ENCODE measurements at places on chromosomes 5 and 9. TPM values are rescaled to one million over a fixed set of nuclear protein-coding genes. Genes with fewer than 3 reads are reported as not detected.

Gene SLC6A3
- not detected for total RNA-seq

Gene NOTCH1
- total RNA-seq: 29.7 TPM

GRCh38 chr5:153399595-153399994, 90.9 kb upstream of the GRIA1 start:
- no peaks in the 10 kb centered on the region for H3K4me1 ChIP-seq
- DNase-seq: no peak
- no peaks in the 10 kb centered on the region for H3K36me3 ChIP-seq

Gene CDC25C
- not detected for total RNA-seq

DNA sequence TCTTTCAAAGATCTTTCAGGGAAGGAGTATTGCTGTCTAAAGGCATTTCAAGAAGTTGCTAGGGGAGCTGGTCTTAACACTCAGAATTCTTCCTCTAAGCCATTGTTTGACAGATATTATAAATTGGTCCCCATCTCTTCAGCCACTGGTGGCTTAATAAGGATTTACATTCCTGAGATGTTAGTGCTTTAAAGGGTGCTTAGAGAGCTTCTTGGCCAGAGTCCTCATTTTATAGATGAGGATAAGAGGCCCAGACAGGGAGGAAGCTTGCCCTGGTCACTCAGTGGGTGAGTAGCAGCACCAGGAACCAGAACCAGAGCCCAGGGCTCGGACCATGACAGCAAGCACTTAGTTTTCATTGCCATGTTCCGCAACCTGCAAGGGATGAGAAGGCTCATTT, 53.2 kb downstream of the GALNT10 start:
- H3K36me3 ChIP-seq: no peaks in the 10 kb centered on the region
- no peak for DNase-seq
- no peak overlapping the region for H3K4me3 ChIP-seq

- no peak overlapping the region for H3K27ac ChIP-seq
- no peaks in the 10 kb centered on the region for H3K4me1 ChIP-seq
- DNase-seq: no peak
- no peaks in the 10 kb centered on the region for H3K36me3 ChIP-seq
- H3K27me3 ChIP-seq: peaks cover 4% of the 10 kb centered on the region
These were observed 75.4 kb upstream of the ANKH start for GRCh38 chr5:14946815-14947620.

Gene PTGR1
- 16.0 TPM for total RNA-seq

Gene NSMF
- total RNA-seq: 25.7 TPM

Gene PCDHB13
- 3.2 TPM for total RNA-seq

- no peak overlapping the region for H3K27ac ChIP-seq
- H3K4me1 ChIP-seq: no peaks in the 10 kb centered on the region
- H3K27me3 ChIP-seq: no peaks in the 10 kb centered on the region
These were observed 24.2 kb downstream of the PPARGC1B start for GRCh38 chr5:149754172-149754880.

DNA sequence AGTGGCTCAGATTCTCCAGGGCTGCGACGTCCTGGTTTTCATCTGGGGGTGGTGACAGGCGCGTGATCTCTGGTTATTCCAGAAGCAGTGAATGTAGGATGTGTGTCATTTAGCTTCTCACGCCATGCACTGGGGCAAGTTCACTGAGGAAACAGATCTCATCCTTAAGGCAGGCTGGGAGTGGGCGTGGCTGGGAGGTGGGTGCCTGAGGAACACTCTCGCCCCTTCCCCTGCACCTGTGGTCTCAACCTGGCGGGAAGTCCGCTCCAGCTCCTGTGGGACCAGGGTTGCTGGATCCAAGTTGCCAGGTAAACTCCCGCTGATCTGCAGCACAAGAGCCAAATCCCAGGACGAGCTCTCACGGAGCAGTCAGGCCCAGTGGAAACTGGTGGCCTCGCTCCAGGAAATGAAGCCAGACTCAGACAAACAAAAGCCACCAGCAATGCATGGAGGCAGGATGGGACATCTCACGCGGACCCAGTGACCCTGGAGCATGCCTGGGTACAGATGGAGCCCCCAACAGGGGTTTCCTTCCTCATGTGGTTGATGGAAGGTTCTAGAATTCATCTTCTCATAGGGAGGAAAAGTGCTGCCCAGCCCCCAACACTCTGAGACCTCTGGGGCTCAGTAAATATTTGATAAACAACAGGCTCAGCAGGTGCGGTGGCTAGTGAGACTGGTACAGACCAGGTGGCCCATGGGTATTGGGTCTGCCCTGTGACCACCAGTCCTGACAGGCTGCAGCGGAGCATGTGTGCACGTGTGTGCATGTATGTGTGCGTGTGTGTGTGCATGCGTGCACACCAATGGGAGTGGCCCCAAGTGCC, 16.3 kb upstream of the SLC12A7 start:
- peaks cover 51% of the 10 kb centered on the region for H3K4me1 ChIP-seq
- no peak overlapping the region for H3K4me3 ChIP-seq
- peak overlapping the region; percentile 58 for H3K27ac ChIP-seq
- no peaks in the 10 kb centered on the region for H3K36me3 ChIP-seq
- no peaks in the 10 kb centered on the region for H3K27me3 ChIP-seq

Gene CTNND2
- 43.4 TPM for total RNA-seq

GRCh38 chr5:37787742-37788141, 52.1 kb downstream of the GDNF start:
- no peaks in the 10 kb centered on the region for H3K27me3 ChIP-seq
- DNase-seq: no peak
- H3K4me1 ChIP-seq: no peaks in the 10 kb centered on the region
- no peak overlapping the region for H3K4me3 ChIP-seq
- no peak overlapping the region for H3K27ac ChIP-seq

DNA sequence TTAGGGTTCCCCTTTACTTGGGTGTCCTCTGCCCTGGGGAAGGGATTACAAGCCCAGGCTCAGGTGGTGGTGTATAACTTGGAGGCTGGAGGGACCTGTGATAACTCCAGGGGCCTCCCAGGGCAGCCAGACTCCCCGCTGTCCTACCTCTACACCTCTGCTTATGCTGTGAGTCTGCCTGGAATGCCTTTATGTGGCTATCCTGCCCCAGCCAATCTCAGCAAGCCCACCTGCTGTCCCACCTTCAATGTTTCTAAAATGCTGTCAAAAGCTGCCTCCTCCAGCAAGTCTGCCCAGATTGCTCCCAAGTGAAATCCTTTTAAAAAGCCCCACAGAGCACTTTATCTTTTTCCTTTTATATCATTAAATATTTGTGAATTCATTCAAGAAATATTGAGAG, 39.3 kb downstream of the DAB2IP start:
- no peak for DNase-seq
- H3K4me1 ChIP-seq: no peaks in the 10 kb centered on the region
- H3K27ac ChIP-seq: peak overlapping the region; percentile 37
- H3K27me3 ChIP-seq: no peaks in the 10 kb centered on the region
- no peak overlapping the region for H3K4me3 ChIP-seq
- H3K36me3 ChIP-seq: no peaks in the 10 kb centered on the region

DNA sequence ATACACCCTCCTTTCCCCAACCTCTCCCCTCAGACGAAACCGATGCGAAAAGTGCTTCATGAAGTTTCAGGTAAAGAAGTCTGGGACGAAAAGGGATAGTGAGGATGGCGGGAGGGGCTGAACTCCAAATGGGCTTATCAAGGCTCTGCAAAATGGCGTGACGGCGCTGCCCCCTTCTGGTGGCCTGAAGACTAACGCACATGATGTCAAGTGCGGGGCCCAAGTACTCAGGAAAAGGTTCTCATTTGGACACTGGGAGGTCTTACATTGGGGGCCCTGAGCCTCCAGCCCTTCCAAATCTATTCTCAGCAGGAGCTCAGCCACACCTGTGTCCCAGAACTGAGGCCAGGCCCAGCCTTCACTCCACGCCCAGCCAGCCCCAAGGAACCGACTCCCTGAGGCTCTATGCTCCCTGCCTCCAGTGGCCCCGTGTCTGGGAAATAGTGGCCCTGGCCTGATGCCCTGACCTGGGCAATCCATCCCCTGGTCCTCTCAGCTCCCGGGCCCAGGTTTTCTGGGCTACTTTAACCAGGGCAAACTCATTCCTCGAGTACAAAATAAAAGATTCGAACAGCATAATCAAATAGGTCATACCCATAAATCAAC, 119.9 kb downstream of the KCNIP1 start:
- H3K36me3 ChIP-seq: no peaks in the 10 kb centered on the region
- no peaks in the 10 kb centered on the region for H3K4me1 ChIP-seq
- H3K4me3 ChIP-seq: no peak overlapping the region

DNA sequence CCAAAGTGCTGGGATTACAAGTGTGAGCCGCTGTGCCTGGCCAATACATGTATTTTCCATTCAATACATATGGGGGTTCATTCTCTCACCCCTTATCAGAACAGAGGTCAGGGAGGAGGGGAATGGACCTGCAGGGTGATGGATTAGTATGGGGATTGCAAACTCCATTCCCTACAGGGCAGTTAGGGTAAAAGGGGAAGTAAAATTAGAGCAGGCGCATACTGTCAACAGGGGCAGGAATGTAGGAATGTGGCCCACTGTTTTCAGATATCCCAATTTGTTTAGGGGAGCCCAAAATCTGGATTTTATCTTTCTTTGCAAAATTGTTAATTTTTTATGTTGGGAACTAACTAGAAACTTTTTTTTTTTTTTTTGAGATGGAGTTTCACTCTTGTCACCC, 46.4 kb upstream of the SLC44A1 start:
- no peaks in the 10 kb centered on the region for H3K36me3 ChIP-seq
- H3K4me3 ChIP-seq: no peak overlapping the region
- no peaks in the 10 kb centered on the region for H3K27me3 ChIP-seq
- no peaks in the 10 kb centered on the region for H3K4me1 ChIP-seq

DNA sequence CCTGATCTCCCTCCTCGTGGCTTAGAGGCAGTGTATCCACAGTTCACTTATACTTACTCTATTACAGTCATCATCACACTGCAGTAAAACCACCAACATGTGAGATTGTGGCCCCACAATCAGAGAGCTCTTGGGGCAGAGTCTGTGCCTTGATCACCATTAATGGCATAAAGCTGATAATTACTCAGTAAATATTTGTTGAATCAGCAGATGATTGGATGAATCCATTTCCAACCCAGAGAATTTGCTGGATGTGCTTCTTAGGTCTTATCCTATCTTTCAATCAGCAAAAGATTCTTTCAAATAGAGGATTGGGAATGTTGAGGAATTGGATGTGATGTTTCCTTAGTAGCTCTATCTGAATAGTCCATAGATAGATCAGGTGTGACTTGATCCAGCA, 88.8 kb upstream of the PITX1 start:
- H3K4me1 ChIP-seq: no peaks in the 10 kb centered on the region
- no peak for DNase-seq
- no peak overlapping the region for H3K27ac ChIP-seq
- no peak overlapping the region for H3K4me3 ChIP-seq
- no peaks in the 10 kb centered on the region for H3K36me3 ChIP-seq
- no peaks in the 10 kb centered on the region for H3K27me3 ChIP-seq

Gene DROSHA
- 19.1 TPM for total RNA-seq

- DNase-seq: no peak
- no peaks in the 10 kb centered on the region for H3K36me3 ChIP-seq
- H3K27me3 ChIP-seq: no peaks in the 10 kb centered on the region
- no peak overlapping the region for H3K4me3 ChIP-seq
- peaks cover 6% of the 10 kb centered on the region for H3K4me1 ChIP-seq
These were observed 49.4 kb upstream of the SLC25A51 start for GRCh38 chr9:37953206-37953774.

DNA sequence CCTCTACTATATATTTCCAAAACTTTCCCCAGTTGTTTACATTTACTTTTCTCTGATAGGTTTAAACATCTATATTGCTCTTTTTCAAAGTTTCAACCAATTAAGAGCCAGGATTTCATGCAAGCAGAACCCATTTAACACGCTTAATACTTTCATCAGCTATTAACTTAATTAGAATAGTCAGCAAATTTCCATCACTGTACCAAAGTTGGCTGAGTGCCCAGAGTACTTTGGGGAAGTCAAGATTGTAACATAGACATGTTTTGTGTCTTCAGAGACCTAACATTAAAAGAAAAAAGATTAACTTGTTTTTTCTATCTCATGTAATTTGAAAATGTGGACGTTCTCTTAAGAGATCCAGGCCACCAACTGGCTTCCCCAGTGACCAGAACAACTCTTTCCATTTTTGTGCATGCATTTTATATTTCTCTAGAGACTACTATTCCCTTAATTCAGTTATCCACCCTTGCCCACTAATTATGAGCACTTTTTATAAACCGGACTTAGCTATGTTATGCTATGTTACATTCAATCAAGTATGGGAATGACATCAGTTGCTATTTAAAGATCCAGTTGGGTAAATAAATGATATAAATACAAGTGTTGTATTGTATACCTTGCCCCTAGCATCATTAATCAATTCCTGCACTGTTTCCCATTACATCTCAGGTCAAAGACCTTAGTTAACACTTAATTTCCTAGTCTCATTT, 478.1 kb upstream of the NMUR2 start:
- H3K4me1 ChIP-seq: no peaks in the 10 kb centered on the region
- no peaks in the 10 kb centered on the region for H3K36me3 ChIP-seq
- H3K27me3 ChIP-seq: no peaks in the 10 kb centered on the region
- H3K27ac ChIP-seq: no peak overlapping the region
- no peak for DNase-seq

DNA sequence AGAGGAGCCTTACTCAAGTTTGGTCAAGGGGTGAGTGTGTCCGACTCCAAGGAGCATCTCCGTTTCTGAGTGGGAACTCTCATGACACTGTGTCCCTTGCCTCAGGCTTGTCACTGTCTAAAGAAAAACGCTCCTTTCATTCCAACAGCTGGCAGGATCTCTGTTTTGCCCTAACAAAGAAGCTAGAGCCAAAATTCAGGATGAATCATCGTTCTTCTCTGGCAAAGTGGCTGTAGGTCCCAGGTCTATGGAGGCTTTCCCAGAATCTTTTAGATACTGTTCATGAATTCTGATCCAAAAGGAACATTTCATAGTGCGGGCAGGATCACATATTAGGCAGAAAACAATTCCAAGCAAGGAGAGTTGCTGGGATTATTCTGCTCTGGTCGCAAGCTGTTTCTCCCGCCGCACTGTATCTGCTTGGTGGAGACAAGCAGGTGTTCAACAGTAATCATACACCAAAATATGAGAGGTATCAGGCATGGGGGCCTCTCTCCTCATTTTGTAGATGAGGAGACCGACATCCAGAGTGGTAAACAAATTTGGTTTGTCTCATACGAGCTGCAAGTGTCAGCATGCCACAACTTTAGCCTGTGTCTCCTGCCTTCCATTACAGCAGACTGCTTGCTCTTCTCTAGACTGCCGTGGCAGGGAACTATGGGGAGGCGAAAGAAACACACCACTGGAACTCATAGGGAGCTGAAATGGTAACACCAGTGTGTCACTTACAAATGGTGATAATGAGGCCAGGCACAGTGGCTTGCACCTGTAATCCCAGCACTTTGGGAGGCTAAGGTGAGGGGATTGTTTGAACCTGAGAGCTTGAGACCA, 72.6 kb downstream of the ENTREP1 start:
- no peaks in the 10 kb centered on the region for H3K36me3 ChIP-seq
- no peak overlapping the region for H3K27ac ChIP-seq
- H3K4me3 ChIP-seq: no peak overlapping the region
- DNase-seq: no peak
- no peaks in the 10 kb centered on the region for H3K27me3 ChIP-seq

DNA sequence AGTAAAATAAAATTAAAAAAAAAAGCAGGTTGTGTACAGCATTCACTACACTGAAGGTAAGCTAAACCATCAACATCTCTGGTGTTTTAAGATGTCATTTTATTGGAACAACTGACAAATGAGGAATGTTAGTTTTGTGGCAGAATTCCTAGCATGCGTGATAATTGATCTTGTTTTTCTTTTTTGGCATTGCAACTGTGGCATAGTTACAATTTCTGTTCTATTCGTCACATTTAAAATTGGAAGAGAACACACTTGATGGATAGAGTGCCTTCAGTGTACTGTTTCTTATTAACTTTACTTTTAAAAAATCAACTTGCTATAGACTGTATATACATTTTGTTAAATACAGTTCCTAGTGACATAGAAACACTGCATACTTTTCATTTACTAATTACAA, 43.6 kb upstream of the TNFSF15 start:
- H3K36me3 ChIP-seq: no peaks in the 10 kb centered on the region
- no peak overlapping the region for H3K27ac ChIP-seq
- no peak for DNase-seq

Data from pancreas (tissue), 10 donors.